ENCODE measurements at places on chromosomes 4 and X.

DNA sequence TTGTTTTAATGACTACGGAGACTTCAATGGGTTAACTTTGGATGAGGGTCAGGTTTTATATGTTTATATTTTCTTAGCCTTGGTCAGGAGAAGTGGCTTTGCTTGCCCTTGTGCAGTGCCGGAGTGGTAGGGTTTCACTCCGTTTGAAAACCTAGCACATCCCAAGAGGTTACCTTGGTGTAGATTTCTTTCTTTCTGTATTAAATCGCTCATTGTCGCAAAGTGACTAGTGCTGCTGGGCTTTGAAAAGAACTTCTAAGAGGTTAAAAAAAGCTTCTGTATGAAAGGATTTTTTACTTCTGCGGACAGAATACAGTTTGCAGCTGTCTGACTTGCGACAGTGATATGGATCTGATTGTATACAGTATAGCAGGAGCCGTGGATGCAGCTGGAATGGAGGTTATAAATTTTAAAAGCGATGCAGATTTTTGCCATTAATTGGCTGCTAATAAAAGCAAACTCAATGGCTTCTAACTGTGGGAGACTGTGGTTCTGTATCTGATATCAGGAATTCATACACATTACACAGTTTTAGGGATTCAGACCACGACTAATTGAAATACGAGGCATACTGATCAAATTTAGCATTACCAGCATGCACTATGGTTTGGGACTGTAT lies 340.9 kb upstream of the PITX2 start:
- no peak for DNase-seq

DNA sequence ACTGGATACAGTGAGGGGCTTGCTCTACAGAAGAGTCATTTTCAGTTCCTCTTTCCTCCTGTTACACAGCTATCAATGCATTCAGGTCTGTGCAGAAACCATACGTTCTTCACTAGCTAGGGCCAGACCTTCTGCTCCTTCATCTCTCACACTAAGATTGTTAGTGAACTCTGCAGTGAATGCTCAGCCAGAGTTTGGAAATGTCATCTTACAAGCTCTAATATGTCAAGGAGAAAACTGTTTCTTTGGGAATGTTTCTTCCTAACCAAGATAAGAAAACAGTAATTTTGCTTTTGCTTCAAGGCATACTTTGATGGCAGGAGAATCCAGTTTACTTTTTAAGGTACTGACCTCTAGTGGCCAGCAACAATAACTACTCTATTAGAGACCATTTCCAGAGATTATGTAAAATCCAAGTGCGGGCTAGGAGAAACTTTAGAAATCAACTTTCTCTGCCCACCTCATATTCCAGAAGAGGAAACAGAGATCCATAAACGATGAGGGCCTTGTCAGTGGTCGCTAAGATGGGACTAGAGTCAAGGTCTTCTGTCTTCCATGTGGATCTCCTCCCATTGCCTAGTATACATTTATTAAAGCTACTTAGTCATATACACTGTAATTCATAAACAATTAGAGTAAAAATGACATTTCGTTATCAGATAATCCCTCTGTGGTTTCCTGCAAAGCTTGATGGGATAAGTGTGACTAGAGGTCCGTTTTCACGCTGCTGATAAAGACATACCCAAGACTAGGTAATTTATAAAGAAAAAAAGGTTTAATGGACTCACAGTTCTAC lies 12.1 kb upstream of the CC2D2A start:
- DNase-seq = peak; percentile 78

DNA sequence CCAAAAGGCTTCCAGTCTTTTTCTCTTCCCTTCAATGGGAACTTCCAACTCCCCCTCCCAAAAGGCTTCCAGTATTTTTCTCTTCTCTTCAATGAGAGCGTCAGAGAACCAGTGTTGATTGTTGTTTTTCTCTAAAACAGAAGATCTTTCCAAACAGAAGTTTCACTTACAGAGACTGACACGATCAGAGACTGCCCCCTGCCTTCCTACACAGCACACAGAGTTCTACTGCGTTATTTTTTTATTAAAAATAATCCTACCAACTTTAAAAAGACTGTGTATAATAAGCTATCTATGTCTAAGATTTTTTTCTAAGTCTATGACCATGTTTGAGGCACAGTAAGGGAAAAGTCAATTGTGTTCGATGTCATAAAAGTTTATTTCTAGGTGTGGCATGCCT lies 3.5 kb upstream of the HTR2C start:
- peak; percentile 6 for DNase-seq

- DNase-seq = no peak
Observed at GRCh38 chr4:161097821-161098220, 1066.0 kb downstream of the FSTL5 start.

- DNase-seq = no peak
Observed at GRCh38 chrX:51894697-51895336, 1.4 kb downstream of the MAGED1 start.

DNA sequence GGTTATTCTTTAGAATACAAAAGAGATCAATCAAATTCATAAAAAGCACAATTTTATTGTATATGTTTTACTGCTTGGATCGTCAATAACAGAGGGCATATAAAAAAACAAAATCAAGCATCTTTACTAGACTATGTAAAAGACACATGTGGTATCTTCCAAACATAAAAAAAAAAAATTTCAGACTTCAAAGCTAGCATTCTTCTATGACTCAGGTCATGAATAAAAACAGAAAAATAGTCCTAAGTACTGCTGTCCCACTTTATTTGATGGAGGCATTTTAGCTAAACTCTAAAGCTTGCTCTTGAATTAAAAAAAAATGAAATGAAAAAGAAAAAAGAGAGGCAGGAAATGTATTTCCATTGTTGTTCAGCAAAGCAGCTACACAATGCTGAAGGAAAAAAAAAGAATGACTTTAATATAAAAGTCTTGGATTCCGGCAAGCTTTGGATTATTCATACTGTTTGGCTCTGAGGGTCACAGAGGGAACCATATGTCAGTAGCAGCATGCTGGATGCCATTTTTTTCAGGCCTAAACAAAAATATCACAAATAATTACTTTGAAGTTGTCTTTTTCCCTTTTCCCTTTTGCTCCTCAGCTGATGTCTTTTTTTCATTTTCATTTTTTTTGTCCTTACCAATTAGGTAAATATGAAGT lies 249.1 kb upstream of the DIAPH2 start:
- no peak for DNase-seq

DNA sequence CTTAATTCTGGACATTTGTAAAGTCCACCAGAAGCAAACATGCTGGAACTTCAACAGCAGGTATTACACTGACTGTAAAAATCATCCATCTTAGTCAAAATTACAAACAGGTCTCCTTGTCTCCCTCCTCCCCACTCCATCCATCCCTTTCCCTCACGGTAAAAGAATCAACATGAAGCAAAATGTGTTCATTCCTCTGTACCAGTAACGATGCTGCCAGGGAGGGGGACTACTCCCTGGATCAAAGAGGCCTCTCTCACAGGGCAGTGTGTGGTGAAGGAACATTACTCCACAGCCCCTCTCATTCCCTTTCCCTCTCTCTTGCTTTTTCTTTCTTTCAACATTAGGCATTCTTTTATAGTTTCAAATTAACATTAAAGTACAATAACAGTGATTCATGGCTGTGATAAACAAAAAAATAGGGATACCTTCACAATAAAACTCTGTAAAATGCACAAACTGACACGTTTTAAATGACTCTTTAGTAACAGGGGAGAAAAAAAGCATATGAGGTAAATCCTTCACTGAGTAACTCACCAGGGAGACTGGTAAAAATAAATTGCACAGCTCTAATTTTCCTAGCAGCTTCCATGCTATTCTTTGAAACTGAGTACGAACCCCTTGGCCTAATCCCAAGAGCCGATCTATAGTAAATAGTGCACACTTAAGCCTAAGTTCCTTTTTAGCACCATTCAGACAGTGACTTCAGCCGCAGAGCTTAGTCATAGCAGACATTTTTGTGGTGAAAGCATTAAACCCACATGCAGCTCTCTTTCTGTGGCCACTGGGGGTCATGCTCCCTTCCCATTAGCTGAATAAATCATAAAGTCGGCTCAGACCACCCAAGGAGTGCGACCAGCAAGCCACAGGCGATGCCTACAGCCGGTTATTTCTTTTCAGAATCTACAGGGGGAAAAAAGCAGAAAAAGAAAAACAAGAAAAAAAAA lies 215.6 kb upstream of the GYPA start:
- peak; percentile 2 for DNase-seq

GRCh38 chr4:169117591-169118081 lies 107.6 kb upstream of the CBR4 start:
- DNase-seq = no peak

GRCh38 chrX:39336671-39337311 lies 535.5 kb downstream of the MID1IP1 start:
- peak; percentile 80 for DNase-seq

- DNase-seq = no peak
Observed at GRCh38 chr4:108607079-108607815, 13.1 kb upstream of the RPL34 start.

DNA sequence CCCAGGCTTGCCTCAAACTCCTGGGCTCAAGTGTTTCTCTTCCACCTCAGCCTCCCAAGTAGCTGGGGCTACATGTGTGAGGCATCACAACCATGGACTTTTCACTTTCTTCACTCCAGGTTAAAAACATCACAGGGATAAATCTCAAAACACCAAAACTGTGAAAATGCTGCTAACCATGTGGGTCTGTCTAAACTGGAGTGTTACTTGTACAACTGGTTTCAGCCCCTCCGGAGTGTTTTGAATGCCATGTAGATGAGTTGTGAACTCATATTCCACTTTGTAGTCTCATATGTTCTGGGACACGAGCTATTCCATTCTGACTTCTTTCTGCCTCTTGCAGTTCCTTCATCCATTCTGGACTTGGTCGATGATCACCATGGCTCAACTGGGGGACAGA lies 43.0 kb downstream of the PDGFRA start:
- DNase-seq = no peak

DNA sequence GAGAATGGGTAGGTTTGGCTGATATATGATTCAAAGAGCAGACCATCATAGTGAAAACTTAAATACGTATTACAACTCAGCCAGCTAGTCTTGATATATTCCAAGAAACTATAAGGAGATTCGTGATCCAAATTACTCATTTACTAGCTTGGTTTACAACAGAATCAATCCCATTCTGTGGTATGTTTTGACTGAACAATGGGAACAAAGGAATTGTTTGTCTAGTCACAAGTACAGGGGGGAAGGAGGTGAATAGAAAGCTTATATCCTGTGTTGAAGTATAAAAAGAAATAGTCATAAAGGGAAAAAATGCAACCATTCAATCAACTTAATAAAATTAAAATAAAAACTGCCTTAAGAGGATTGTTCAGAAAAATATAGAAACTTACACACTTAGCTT lies 17.0 kb downstream of the C4orf54 start:
- peak; percentile 57 for DNase-seq

DNA sequence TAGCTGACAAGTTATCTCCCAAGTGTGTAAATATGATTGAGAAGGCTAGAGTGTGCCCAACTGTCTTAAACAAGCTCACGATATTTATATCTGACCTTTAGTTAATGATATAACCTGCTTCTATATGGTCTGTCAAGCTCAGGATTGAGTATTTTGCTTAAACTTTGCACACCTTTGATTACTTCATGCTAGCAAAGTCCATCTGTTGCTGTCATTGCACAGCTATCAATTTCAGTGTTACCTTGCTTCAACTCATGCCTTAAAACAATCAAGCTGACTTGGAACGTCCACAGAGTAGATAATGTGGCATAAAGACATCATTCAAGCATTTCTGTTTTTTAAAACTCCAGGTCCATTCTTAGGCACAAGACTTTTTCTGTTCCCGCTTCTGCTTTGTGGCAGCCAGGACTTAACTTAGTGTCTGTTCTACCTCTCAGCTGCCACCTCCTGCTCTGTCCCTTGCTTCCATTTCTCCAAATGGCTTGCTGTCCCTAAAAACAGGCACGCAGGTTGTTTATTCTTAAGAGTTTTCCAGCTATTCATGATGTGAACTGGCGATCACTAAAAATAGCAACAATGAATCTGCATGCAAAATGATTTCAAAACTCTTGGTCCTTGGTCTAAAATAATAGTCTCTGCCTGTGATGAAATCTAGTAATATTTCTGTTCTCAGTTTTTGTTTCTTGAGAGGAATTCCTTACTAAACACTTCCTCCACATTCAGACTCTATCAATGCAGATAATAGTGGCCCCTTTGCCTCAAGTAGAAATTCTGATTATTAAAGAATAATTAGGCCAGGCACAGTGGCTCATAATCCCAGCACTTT lies 16.3 kb upstream of the NEIL3 start:
- DNase-seq = no peak

GRCh38 chr4:144906181-144906925 lies 191.6 kb downstream of the ANAPC10 start:
- no peak for DNase-seq

GRCh38 chrX:130091980-130092522 lies 18.2 kb downstream of the ELF4 start:
- peak; percentile 19 for DNase-seq

DNA sequence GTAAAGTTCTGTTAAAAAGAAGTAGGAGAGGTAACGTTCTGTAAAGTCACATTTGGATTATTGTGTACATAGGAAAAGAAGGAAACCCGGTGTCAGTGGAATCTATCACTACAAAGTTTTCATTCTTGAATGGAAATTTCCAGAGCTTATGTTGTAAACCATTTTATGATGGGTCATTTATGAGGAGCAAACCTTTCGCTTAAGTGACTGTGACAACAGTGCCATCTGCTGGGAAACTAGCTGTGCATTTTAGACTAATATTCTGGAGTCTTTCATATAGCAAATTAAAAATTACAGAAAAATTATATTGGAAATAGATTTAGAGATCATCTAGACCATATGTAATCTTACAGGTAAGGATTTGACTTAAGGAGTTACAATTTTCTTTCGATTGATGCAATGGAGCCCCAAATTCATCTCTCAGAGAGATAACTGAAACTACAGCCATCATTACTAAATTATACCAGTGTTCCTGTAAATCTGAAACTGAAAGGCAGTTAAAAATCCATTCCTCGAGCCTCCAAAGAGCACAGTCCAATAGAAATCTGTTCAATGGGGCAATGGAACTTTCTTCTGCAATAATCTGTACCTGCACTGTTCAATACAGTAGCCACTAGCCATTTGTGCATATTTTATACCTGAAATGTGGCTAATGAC lies 26.9 kb downstream of the ASB9 start:
- DNase-seq = peak; percentile 60

DNA sequence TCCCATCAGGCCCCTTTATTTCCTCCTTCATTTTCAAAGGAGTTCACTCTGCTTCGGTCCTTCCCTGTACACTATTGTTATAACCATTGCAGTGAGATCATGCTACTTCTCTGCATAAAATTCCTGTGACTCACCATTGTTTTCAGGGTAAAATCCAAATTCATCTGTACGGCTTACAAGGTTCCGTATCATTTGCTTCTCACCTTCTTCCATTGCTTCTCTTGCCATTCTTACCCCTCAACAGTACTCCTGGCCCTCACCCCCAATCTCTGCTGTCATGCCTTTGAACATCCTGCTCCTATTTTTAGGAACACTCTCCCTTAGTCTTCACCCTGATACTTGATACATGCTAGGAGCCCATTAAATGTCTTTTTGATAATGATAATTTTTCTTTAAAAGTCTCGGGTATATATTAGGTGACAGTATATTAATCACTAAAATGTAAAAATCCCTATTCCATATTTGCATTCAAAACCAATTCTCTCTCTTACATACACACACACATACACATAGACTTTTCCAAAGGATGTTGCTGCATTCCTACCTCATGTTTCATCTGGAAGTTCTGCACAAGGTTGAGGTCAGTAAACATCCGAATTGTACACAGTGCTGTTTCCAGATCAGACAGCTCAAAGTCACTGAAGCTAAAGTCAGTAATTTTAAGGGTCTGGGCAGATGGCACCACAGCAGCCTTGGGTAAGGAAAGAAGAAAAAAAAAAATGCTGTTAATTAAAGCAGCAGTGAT lies 103.4 kb downstream of the PDE5A start:
- DNase-seq = no peak

- DNase-seq = peak; percentile 53
Observed at GRCh38 chr4:137283737-137284136, 248.6 kb downstream of the PCDH18 start.

Data from DMS53 (cell line).